ENCODE measurements at places on chromosomes 7 and 10. TPM values are rescaled to one million over a fixed set of nuclear protein-coding genes. Genes with fewer than 3 reads are reported as not detected.

DNA sequence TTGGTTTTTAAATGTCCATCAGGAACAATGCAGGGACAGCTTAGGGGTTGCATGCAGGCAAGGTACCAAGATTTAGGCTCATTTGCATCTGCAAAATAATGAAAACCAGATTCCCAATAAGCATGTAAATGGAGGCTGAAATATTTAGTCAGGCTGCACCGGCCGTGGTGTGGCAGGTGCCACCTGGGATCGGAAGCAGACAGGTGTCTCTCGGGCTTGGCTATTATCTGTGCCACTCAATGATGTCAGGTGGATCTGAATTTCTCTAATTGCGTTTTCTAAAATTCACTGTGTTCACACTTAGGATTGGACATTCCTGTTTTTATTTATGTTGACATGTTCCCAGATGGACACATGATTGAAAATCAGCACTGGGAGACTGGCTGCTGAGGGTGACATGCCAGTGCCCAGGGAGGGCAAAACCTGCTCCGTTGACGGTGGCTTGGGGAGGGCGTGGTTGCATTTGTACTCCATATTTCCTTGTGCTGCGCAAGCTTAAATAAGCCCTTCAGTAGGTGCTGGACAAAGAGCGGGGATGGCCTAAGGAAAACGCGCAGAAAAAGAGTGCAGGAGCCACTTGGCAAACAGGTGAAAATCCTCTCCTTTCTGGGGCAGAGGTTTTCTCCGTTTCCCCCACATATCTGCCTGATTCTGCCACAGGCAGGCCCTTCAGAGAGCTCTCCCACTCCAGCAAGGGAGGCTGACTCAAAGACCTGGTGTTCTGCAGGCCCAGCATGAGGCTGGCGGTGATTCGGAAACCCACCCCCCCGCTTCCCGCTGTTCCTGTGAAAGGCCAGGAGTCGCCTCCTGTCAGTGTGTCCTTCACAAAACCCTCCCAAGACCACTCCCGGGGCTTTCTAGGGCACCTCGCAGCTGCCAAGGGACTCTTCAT, 142.5 kb downstream of the WDR37 start:
- no peak overlapping the region for H3K4me3 ChIP-seq
- peaks cover 23% of the 10 kb centered on the region for H3K27me3 ChIP-seq
- H3K27ac ChIP-seq, result no peak overlapping the region

CCDC3 gene
- total RNA-seq, result not detected

DENND2A gene
- total RNA-seq, result not detected

CALML5 gene
- total RNA-seq, result not detected

DNA sequence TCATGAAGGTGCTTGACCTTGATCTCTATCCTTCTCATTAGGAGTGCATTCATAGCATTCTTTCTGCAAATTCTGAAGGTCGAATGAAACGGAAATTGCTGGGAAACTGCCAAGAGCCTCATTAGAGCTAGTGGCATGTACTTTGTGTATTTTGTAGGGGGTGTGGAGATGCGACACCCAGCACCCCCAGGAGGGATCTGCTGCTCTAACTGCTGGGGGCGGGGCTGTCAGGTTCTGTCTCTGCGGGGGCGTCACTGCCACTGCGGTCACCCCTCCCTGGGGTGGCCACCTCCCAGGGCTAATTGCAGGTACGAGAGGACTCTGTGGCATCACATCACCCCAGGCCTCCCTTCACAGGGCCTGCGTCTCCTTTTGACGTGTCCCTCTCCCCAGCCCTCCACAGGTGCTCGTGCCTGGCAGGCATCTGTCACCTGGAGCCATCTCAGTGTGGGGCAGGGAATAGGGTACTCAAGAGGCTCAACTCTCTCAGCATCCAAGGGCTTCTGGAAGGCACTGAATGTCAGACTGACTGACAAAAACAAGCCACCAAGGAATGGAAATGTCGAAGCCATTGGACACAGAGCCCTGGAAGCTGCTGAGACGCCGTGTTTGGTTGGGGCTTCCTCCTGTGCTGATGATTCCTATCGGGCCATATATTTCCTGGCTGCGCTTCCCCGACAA, 151.1 kb downstream of the ACTR3B start:
- H3K27me3 ChIP-seq, result no peaks in the 10 kb centered on the region
- no peak overlapping the region for H3K27ac ChIP-seq
- no peaks in the 10 kb centered on the region for H3K4me1 ChIP-seq
- no peaks in the 10 kb centered on the region for H3K36me3 ChIP-seq
- DNase-seq, result no peak
- H3K4me3 ChIP-seq, result no peak overlapping the region

GRCh38 chr10:12742771-12743170, 258.7 kb downstream of the CCDC3 start:
- H3K27ac ChIP-seq, result no peak overlapping the region
- H3K4me1 ChIP-seq, result no peaks in the 10 kb centered on the region
- H3K27me3 ChIP-seq, result no peaks in the 10 kb centered on the region
- DNase-seq, result no peak
- H3K36me3 ChIP-seq, result no peaks in the 10 kb centered on the region

GRCh38 chr10:33772370-33773252, 438.1 kb upstream of the NRP1 start:
- no peak overlapping the region for H3K27ac ChIP-seq
- no peak overlapping the region for H3K4me3 ChIP-seq
- H3K4me1 ChIP-seq, result peaks cover 2% of the 10 kb centered on the region
- no peak for DNase-seq
- H3K36me3 ChIP-seq, result no peaks in the 10 kb centered on the region

GRCh38 chr7:139830782-139831501, 1.9 kb downstream of the TBXAS1 start:
- peaks cover 18% of the 10 kb centered on the region for H3K4me1 ChIP-seq
- peaks cover 4% of the 10 kb centered on the region for H3K36me3 ChIP-seq
- peak overlapping the region; percentile 7 for H3K4me3 ChIP-seq
- peak overlapping the region; percentile 56 for H3K27ac ChIP-seq

GRCh38 chr7:22481726-22482125, 18.3 kb downstream of the STEAP1B start:
- H3K27me3 ChIP-seq, result peaks cover 20% of the 10 kb centered on the region
- H3K27ac ChIP-seq, result peak overlapping the region; percentile 64
- no peaks in the 10 kb centered on the region for H3K36me3 ChIP-seq
- H3K4me3 ChIP-seq, result no peak overlapping the region
- DNase-seq, result no peak

VPS50 gene
- 24.4 TPM for total RNA-seq

GIMAP2 gene
- total RNA-seq, result 139 TPM

GRCh38 chr10:34886906-34887642, 72.0 kb upstream of the PARD3 start:
- H3K27ac ChIP-seq, result no peak overlapping the region
- no peak overlapping the region for H3K4me3 ChIP-seq
- H3K36me3 ChIP-seq, result no peaks in the 10 kb centered on the region
- peaks cover 2% of the 10 kb centered on the region for H3K27me3 ChIP-seq

JAKMIP3 gene
- 0.28 TPM for total RNA-seq

DNA sequence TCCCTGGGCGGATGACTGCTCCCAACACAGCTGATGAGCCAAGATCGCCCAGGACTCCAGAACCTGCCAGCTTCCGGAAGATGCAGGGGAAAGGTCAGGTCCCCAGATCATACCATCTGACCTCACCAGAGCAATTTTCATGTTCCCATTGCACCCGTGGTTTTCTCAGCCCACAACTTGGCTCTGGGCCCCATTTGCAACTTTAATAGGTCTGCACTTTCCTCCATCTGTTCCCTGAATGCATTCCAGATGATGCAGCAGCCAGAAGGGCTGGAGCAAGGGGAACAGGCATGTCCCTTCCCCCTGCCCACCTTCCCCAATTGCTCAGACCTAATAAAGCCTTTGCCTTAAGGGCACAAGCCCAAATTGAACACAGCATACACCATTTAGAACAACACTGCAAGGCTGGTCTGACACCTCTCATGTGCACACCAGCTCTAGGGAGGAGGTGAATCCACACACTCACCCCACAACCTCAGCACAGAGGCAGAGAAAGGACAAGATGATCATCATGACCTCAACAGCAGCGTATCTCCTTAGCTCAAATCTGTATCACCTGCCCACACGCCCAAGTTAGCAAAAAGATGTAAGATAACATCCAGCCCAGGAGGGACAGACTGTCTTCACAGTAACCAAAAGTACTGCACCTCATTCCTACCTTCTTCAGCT, 87.5 kb downstream of the PLXNA4 start:
- H3K4me1 ChIP-seq, result peaks cover 63% of the 10 kb centered on the region
- no peak for DNase-seq
- H3K27me3 ChIP-seq, result no peaks in the 10 kb centered on the region
- H3K4me3 ChIP-seq, result no peak overlapping the region

- H3K4me3 ChIP-seq, result no peak overlapping the region
- peaks cover 3% of the 10 kb centered on the region for H3K4me1 ChIP-seq
- peaks cover 24% of the 10 kb centered on the region for H3K27me3 ChIP-seq
These were observed 594 bp downstream of the TDRD1 start for GRCh38 chr10:114179747-114180146.

DNA sequence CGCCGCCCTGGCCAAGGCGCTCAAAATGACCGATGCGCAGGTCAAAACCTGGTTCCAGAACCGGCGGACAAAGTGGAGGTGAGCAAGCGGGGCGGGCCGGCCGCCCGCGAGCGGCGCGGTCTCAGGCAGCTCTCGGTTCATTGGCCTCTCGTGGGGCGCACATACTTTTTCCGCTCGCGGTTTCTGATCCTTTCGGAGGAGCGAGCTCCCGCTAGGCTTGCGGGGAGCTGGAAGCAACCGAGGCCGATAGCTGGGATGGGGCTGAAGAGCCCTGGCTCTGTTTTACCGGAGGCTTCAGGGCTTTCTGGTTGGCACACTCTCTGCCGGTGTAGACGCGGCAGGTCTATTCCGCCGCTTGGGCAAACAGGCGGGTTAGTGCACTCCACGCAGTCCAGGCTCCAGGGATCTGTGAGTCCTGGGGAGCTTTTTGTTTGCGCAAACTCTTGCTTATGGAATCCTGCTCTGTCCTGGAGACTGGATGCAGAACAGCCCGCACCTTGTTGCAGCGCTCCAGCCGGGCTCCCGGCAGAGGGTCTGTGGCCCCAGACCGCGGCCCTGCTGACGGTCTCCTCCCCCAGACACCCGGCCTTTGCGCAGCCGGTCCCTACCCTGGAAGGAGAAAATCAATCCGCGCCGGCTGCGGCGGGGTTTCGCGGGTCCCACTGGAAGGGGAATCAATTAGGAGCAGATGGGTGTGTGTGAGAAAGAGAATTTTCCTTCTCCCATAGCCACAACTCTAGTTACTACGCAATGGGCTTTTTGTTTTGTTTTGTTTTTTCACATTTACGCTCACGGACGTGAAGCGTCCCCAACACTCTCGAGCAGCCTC, 3.4 kb downstream of the TLX1 start:
- H3K4me3 ChIP-seq, result peak overlapping the region; percentile 32
- no peak overlapping the region for H3K27ac ChIP-seq
- peaks cover 25% of the 10 kb centered on the region for H3K4me1 ChIP-seq
- H3K27me3 ChIP-seq, result peaks cover 91% of the 10 kb centered on the region
- no peak for DNase-seq

- H3K36me3 ChIP-seq, result peaks cover 31% of the 10 kb centered on the region
- peak overlapping the region; percentile 50 for H3K4me3 ChIP-seq
- peaks cover 54% of the 10 kb centered on the region for H3K4me1 ChIP-seq
- peak overlapping the region; percentile 91 for H3K27ac ChIP-seq
- DNase-seq, result no peak
These were observed 37.6 kb downstream of the ENTPD1 start for GRCh38 chr10:95793401-95794045.

GRCh38 chr7:877312-878232, 1.2 kb downstream of the GET4 start:
- peak overlapping the region; percentile 98 for H3K27ac ChIP-seq
- peak overlapping the region; percentile 100 for H3K4me3 ChIP-seq
- no peaks in the 10 kb centered on the region for H3K27me3 ChIP-seq
- H3K36me3 ChIP-seq, result peaks cover 2% of the 10 kb centered on the region
- DNase-seq, result no peak

- H3K4me3 ChIP-seq, result no peak overlapping the region
- no peaks in the 10 kb centered on the region for H3K4me1 ChIP-seq
- DNase-seq, result no peak
- H3K27ac ChIP-seq, result no peak overlapping the region
- H3K27me3 ChIP-seq, result no peaks in the 10 kb centered on the region
- H3K36me3 ChIP-seq, result no peaks in the 10 kb centered on the region
These were observed 20.0 kb upstream of the LRRC17 start for GRCh38 chr7:102892631-102893278.

GRCh38 chr7:36840904-36841303, 116.6 kb upstream of the AOAH start:
- DNase-seq, result no peak
- no peak overlapping the region for H3K4me3 ChIP-seq
- peaks cover 2% of the 10 kb centered on the region for H3K4me1 ChIP-seq
- H3K27ac ChIP-seq, result no peak overlapping the region
- peaks cover 22% of the 10 kb centered on the region for H3K36me3 ChIP-seq
- no peaks in the 10 kb centered on the region for H3K27me3 ChIP-seq

DNA sequence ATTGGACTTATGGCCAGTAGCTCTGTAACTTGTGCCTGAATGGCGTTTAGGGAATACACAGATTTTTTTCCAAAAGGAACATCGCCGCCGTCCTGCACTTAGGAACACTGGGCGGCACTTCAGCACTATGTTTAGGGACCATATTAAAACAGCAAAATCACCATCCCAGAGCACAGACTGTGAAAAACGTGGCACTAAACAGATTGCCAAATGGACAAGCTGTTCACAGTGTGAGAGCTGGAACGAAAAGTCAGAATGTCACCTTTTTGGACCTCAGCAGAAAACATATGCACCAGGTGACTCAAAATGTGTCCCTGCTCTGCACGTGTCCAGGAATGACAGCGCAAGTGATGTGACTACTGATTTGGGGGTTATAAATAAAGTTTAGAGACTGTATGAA, 87.9 kb downstream of the ODAD2 start:
- H3K27me3 ChIP-seq, result peaks cover 2% of the 10 kb centered on the region
- no peaks in the 10 kb centered on the region for H3K36me3 ChIP-seq
- H3K4me3 ChIP-seq, result no peak overlapping the region
- H3K27ac ChIP-seq, result no peak overlapping the region

DNA sequence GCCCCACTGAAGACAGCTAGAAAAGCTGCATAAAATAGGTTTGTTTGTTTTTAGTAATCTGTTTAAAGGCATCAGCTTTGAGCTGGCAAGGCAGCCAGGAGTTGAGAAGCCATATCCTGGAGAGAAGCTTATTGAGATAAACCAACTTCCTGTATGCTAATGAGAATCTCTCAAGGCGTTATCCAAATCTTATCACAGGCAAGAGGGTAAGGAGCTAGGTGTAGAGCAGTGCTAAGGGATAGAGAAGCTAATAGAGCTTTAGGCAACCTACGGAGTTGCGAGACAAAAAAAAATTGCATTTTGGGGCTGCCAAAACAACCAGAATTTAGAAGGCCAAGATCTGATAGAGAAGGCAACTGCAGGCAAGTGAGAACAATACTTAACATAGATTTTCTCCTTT, 641.6 kb downstream of the SH2D4B start:
- no peak overlapping the region for H3K27ac ChIP-seq
- H3K27me3 ChIP-seq, result no peaks in the 10 kb centered on the region
- H3K36me3 ChIP-seq, result no peaks in the 10 kb centered on the region
- DNase-seq, result no peak

CHRM2 gene
- not detected for total RNA-seq

- H3K27ac ChIP-seq, result no peak overlapping the region
- no peaks in the 10 kb centered on the region for H3K36me3 ChIP-seq
- no peak for DNase-seq
- H3K27me3 ChIP-seq, result peaks cover 3% of the 10 kb centered on the region
- no peaks in the 10 kb centered on the region for H3K4me1 ChIP-seq
These were observed 87.0 kb downstream of the DIP2C start for GRCh38 chr10:602391-603005.

All from activated naive CD8-positive, alpha-beta T cell treated with anti-CD3 and anti-CD28 coated beads, Interleukin-2, amount 10 ng/mL, durations not matched to agents 7 days and 5 days (primary cell).